Stimulated activated naive B cell treated with anti-CD40 and anti-IgM and Interleukin-4, amounts not matched to agents 10 μg/mL and 1 μg/mL and 100 μg/mL, for 72 hours (primary cell): ENCODE measurements at places on chromosomes 11 and 22.

DNA sequence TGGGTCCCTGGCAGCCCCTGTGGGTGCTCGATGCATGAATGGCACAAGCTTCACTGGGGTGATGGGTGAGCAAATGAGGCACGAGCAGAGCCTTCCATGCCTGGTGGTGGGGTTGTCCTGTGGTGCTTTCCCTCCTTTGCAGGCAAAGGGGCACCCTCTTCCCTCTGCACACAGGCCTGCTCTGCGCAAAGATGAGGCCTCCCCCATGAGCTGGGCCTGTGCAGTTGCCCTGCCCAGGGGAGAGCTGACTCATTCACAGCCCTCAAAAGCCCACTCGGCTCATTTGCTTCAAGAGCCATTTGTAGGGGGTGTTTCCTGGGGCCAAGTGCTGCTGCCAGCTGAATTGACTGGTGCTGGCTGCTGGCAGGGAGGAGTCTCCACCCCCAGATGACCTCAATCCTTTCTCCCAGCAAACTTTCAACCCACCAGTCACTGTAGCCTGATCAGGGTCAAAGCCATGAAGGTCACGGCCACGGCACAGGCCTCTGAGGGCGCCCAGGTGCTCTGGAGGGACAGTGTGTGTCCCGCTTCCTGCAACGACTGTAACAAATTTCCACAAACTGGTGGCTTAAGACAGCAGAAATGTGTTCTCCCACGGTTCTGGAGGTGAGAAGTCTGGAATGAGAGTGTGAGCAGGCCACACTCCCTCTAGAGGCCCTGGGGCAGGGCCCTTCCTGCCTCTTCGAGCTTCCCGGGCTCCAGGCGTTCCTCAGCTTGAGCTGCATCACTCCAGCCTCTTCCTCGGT is 48.8 kb upstream of the ANO1 start:
- no peak for DNase-seq

DNA sequence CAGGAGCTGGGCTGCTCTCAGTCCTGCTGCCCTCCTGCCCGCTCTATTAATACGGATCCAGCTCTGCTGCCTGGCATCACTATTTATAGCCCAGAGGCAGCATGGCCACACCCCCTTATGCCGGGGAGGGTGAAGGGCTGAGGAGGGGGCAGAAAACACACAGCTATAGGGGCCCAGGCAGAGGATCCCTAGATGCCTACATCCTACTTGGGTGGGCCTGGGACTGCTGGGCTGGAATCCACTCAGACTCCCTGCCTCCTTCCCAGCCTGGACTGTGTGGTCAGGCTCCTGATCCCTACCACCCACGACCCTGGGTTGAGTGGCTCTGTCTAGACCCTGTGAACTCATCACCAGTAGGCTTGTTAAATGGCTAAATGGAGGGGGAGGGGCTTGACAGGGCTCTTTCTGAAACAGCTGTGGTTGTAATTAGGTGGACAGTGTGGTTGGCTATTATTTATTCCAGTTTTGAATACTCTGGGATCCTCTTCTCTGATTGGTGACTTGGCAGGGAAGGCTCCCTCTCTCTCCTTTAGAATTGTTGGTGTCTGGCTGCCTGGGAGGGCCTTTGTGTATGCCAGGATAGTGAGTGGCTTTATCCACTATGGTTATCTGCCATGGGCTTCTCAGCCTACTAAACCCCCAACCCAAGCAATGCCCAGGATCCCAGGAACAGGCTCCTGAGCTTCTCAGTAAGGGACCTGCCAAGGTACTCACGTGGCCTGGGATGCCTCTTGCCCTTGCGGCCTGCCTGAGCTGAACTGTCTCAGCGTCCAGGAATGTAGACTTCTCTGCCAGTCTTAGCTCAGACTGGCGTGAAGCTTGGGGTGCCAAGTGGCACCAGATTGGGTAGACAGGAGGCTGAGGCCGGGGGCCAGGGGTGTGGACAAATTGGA is 15.2 kb downstream of the PHLDB1 start:
- DNase-seq, result no peak

- no peak for DNase-seq
These were observed 154.1 kb downstream of the AASDHPPT start for GRCh38 chr11:106231591-106231990.

- DNase-seq, result peak; percentile 33
These were observed 21.8 kb downstream of the SNX19 start for GRCh38 chr11:130894322-130895025.

DNA sequence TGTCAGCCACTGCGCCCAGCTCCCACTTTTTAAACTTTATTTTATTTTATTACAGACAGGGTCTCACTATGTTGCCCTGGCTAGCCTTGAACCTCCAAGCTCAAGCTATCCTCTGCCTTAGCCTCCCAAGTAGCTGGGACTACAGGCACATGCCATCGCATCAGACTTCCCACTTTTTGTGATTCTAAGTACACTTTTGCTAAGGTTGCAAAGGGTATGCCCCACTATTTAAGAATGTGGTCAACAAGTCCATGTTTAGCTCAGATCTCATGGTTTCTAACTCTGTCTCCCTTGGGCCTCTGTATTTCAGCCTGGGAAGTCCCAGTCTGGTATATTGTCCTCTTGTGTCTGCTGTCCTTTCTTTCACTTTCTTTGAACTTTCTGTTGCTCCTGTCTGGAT is 35.3 kb downstream of the EXPH5 start:
- no peak for DNase-seq

- no peak for DNase-seq
These were observed 257.2 kb downstream of the ST3GAL4 start for GRCh38 chr11:126612671-126613070.

DNA sequence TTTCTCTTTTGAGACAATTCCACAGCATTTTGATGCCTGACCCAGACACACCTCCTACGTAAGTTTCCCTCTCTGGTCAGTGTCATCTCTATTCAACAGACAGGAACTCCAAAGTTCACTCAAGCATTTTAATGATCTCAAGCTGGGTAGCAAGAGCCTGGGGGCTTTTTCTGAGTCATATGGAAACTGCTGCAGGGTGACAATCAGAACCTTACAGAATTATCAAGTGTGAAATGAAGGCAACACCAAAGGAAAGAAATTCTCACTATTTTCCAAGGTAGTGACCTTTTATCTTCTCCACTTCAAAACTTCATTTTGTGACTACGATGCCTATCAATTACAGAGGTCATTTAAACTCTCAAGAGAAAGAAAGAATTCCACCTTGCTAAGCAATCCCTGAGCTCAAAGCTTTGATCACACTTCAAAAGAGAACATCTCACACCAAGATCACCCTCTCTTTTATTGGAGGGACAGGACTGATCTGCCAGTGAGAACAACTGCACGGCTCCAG is 229.0 kb upstream of the ZC3H12C start:
- peak; percentile 82 for DNase-seq

DNA sequence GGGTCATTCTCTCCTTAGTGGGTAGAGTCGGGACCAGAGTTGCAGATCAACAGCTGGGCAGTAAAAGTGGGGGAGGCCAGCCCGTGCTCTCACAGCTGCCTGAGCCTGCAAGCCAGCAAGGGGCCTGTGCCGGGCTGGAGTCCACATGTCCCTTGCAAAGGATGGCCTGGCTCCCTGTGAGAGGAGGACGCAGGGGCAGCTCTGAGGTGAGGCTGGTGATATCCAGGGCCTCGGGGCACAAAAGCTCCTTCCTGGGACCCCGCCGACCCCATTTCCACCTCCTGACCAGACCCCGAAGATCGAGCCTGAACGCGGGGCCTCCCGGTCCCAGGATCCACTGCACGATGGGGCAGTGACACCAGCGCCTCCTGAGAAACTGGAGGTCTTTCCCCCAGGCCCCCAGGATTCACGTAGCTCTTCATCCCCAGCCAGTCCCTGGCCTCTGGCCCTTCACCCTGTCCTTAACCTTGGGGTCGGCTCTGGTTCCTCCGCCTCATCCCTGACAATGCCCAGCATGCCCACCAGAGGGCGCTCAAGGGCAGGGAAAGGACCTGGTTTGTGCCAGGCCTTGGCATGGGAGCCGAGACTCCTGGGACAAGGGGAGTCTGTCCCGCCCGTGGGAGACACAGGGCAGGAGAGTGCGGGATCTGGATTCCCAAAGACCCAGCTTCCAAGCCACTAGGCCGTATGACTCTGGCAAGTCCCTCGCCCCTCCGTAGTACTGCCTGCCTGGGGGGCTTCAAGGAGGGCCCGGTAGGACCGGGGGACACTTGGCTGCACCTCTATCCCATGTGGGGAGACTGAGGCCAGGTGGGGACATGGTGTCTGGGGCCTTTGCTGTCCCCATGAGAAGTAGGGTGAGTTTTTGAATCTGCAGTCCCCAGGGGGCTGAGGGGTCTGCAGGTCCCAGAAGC is 17.8 kb upstream of the WNT7B start:
- DNase-seq, result peak; percentile 67

- DNase-seq, result no peak
These were observed 13.1 kb downstream of the LRRC32 start for GRCh38 chr11:76657187-76658170.
